ENCODE measurements at places on chromosomes 6 and 20.
A peak's percentile ranks its signal among the peaks of the same experiment; 100 is the strongest.

- no peak for DNase-seq
Observed at GRCh38 chr6:30614044-30614842, 2.8 kb downstream of the PPP1R10 start.

GRCh38 chr6:27514906-27515495, 42.1 kb upstream of the ZNF184 start:
- DNase-seq = no peak

DNA sequence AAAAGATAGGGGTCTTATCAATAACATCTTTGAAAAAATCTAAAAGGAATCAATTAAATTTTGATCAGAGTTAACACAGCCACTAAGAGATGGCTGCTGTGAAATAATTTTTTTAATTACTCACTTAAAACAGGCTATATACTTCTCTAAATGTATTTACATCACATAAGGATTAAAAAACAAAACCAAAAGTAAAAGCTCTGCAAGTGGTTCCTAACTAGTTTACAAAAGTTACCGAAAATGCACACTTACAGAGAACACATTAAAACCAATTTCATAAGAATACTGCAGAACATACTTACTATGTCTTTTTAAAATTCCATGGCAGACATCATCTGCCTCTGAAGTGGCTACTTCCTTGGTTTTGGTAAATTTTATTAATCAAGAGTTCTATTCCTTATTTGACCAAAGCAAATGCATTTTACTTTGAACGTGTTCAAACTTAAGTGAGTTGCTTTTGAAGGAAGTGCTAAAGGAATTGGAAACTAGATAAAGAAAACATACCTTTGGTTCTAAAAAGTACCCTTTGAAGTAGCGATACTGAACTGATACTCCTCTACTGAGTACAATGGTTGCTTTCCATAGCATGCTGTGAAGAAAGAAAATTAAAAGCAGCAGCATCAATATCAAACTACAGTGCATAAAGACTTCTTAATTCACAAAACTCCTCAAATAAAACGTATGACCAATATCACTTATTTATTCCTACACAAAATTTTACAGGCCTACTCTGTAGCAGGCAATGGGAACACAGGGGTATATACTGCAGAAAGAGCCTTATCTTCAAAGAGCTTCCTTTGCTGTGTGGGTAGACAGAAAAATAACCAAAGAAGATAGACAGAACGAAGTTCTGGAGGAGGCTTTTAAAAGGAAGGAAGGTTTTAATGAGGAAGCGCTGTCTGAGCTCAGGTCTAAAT, 157.1 kb upstream of the SHLD1 start:
- no peak for DNase-seq

GRCh38 chr6:56292505-56293181, 45.3 kb upstream of the COL21A1 start:
- no peak for DNase-seq

- no peak for DNase-seq
Observed at GRCh38 chr20:37277253-37277593, 12.2 kb upstream of the MANBAL start.

- DNase-seq = no peak
Observed at GRCh38 chr20:55684578-55684977, 320.7 kb downstream of the CBLN4 start.

DNA sequence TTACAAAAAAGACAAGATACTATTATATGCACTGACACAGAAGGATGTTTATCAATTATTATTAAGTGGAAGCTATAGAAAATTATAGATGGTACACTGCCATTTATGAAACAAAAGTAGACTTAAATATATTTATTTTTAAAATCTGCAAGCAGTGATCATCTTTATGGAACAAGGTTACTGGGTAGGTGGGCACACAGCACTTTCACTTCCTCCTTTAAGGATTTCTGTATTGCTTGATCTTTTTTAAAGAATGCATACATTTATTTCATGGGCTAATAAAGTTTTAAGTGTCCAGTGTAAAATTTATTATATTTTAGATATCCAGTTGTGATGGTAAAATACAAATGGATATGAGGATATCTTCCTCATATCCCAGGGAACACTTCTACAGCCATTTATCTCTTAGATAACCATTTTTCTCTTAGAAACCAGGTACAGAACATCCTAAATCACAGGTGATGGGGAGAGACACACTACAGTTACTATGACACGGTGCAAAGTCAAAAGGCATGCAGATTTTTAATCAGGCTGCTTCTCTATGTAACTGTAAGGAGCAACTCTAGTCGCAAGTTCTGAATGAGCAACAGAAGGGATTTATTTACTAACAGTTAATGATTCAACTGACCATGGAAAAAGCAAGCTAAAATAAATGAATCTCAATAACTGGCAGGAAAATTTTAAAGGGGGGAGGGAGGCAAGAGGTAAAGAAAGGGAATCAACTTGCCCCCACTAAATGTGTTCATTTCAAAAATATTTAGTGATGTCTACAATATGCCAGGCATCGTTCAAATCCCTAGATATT, 2.2 kb downstream of the FBXL4 start:
- no peak for DNase-seq

DNA sequence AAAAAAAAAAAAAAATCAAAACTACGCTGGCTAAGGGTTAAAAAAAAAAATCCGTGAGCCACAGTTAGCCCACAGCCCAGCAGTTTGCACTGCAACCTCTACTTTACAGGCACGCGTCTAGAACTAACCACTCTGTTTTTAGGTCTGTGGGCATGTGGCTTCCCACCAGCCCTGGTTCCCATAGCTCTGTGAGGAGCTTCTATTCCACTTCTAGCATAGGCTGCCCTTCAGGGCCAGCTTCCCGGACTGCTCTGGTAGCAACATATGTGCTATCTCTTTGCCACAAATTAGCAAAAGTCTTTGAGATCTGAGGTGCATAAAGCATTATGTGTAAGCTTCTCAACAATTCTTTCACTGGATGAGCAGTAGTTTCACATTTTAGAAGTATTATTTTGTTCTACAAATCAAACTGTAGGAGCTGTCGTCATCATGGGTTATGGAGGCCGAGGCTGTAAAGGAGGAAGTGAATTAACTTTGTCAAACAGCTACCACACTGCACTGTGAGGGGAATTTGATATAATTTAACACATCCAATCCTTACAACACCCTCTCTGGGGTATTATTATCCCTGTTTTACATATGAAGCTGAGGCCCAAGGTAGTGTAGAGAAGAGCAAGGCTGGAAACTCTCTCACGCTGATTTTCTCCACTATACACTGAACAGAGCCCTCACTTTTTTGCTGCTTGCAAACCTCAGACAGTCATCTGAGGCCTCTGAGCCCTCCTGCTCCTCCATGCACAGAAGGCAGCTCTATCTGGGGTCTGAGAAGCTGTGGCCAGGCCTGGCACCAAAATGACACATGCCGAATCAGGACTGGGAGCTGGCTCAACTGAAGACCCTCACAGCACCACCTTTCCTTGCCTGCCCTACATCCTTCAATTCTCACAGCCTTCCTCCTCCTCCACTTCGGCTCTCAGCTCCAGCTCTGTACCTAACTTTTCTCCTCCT, 35.4 kb downstream of the MAN1A1 start:
- DNase-seq = no peak

- no peak for DNase-seq
Observed at GRCh38 chr20:41300383-41300782, 17.1 kb downstream of the ZHX3 start.

DNA sequence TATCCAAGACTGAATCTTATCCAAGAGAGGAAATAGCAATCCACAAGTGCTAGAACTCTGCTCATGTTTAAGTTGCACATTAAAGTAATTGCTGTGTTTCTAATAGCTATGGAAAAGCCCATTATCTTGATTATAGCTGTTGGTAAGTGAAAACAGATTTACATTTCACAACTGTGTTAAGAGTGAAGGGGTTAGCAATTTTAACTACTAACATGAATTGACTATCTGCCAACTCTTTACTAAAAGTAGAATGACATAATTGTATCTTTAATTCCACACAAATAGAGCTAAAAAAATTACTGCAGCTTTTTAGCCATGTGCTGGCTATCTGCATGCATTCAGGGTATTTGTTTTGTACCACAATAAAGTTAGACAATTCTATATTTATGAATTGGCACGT, 277.9 kb upstream of the IRAK1BP1 start:
- DNase-seq = no peak

- DNase-seq = no peak
Observed at GRCh38 chr20:37651932-37652331, 41.9 kb upstream of the CTNNBL1 start.

DNA sequence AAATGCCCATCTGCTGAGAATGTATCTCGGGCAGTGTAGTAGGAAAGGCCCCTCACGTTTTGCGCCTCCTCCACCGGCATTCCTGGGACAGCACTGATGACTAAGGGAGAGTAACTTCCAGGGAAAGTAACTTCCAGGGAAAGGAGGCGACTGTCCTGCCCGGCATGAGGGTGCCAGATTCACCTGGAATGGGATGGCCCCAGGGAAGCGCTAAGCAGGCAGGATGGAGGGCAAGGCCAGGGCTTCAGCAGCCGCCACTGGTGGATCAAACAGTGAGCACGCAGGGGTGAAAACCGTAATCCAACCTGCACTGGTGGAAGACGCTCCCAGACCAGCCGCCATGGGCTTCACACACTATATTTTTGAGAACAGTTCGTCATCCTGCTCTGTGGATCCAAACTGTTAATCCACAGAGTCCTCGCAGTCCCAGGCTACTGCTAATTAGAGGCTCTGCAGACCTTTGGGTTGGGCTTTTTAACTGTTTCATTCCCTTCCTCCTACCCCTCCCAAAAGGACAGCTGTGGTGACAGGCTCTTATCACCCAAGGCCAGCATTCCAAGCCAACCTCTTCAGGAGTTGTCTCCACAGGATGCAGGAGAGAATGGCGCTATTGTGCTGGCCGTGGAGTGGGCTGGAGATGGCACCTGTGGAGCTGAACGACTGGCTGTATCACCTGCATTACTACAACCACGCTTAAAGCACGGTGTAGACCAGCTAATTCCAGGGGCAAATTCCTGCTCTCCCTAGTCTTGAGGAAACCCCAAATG, 178.9 kb downstream of the DLL1 start:
- peak; percentile 57 for DNase-seq

- DNase-seq = peak; percentile 43
Observed at GRCh38 chr20:38842558-38842981, 37.1 kb downstream of the PPP1R16B start.
